Esophagus muscularis mucosa (tissue), 4 donors: ENCODE measurements at places on chromosomes 5 and 9. TPM values are rescaled to one million over a fixed set of nuclear protein-coding genes. Genes with fewer than 3 reads are reported as not detected.
A peak's percentile ranks its signal among the peaks of the same experiment; 100 is the strongest.

The UBQLN1 gene
- total RNA-seq: 118 TPM

The C8G gene
- not detected for total RNA-seq

The RETREG1 gene
- 11.3 TPM for total RNA-seq

The PRDM9 gene
- total RNA-seq: not detected

The SLC36A2 gene
- total RNA-seq: not detected

The ASPN gene
- 21.6 TPM for total RNA-seq

The OR1N1 gene
- not detected for total RNA-seq

The MEGF10 gene
- total RNA-seq: 0.65 TPM

The CAMK4 gene
- total RNA-seq: 0.42 TPM

The SUSD3 gene
- 3.3 TPM for total RNA-seq

GRCh38 chr5:169424670-169425378 is 123.9 kb upstream of the SLIT3 start:
- DNase-seq: no peak

GRCh38 chr5:60959156-60959555 is 14.2 kb downstream of the NDUFAF2 start:
- DNase-seq: no peak

DNA sequence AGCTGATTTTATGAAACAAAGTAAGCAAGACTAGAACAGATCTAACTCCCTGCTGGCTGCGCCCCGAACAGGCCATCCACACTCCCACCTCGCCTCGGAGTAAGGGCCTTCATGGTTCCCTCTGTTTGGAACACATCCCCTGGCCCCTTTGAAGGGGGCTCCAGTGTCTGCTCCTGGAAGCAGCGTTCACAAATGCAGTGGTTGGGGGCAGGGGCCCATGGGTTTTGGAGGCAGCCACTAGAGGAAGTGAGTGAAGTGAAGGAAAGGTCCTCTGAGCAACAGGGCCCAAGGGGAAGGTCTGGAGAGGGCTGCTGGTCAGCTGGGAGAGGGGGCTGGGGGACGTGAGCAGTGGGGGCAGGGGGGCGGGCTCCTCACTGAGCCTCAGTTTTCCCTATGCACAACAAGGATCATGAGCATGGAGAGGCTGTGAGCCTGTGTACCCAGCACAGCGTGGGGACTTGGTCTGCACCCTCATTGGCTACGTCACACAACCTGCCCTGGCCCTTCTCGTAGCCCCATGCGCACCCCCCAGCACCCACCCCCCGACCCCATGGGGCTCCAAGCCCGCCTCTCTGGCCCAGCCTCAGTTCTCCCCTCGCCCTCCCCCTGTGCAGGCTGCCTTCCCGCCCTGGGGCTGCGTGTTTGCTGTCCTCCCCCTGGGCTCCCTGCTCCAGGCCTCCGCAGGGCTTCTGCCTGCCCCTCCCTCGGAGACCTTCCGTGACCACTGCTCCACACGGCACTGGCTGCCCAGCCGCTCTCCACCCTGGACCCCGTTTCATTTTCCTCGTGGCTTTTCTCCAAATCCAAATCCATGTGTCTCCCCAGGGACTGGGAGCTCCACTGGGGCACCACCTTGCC is 39.5 kb downstream of the RASGEF1C start:
- no peak for DNase-seq

- no peak for DNase-seq
Observed at GRCh38 chr5:14628346-14628745, 36.2 kb upstream of the OTULIN start.

GRCh38 chr5:137734962-137735554 is 831 bp downstream of the KLHL3 start:
- DNase-seq: no peak

GRCh38 chr5:57499262-57500050 is 16.8 kb upstream of the ACTBL2 start:
- DNase-seq: no peak

DNA sequence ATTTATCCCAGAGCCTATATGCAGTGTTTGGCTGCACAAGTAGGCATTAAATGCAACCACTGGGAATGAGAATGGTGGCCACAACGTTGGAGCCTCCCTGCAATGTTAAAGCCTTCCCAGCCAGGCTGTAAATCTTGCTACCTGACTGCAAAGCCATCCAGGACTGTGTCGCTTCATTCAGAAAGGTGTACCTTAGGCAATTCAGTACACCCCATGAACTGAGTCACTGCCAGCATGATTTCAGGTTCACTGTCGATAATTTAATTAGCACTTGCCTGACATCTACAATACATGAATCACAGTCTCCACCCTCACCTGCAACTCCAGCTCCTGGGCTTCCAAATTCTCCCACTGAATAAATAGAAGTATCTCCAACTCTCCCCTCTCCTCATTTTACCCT is 108.4 kb downstream of the SLIT3 start:
- DNase-seq: no peak

DNA sequence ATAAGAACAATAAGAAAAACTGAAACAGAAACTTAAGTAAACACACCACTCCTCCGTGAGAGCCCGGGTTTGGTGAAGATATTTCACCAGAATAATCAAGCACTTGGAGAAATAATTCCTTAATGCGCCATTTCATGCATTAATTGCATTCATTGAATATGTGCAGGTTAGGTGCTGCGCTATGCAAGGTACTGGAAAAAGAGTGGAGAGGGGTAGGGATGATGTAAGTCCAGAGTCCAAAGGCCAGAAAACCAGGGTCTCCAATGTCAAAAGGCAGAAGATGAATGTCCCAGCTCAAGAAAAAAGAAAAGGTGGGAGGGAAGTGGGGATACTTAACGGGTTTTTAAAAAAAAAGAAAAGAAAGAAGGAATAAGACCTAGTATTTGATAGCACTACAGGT is 669 bp upstream of the ZFP37 start:
- no peak for DNase-seq

- DNase-seq: no peak
Observed at GRCh38 chr5:17879276-17879675, 245.0 kb downstream of the TAF11L14 start.

DNA sequence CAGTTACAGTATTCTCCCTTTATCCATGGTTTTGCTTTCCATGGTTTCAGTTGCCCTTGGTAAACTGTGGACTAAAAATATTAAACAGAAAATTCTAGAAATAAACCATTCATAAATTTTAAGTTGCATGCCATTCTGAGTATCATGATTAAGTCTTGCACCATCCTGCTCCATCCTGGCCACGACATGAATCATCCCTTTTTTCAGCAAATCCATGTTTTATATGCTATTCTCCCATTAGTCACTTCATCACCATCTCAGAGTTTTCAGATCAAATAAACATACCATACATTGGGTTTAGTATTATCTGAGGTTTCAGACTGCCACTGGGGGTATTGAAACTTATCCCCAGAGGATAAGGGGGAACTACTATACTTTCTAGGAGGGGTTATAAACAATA is 234.4 kb upstream of the ATP10B start:
- no peak for DNase-seq

DNA sequence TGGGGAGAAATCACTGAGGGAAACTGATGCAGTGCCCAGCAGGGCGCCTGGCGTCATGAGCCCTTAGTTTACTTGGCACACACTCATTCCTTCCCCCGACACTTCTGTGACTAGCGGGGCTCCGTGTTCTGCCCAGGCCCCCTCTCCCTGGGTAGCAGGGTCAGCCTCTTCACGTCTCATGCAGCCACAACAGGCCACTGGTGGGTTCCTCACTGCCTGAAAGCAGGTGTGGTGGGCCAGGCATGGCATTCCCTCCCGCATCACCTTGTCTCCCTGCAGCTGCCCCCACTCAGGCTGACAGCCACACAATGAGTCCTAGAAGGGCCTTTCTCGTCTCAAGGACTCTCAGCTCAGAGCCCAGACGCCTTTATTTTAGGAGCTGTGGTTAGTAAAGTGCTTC is 51.1 kb upstream of the CPLX2 start:
- DNase-seq: no peak

DNA sequence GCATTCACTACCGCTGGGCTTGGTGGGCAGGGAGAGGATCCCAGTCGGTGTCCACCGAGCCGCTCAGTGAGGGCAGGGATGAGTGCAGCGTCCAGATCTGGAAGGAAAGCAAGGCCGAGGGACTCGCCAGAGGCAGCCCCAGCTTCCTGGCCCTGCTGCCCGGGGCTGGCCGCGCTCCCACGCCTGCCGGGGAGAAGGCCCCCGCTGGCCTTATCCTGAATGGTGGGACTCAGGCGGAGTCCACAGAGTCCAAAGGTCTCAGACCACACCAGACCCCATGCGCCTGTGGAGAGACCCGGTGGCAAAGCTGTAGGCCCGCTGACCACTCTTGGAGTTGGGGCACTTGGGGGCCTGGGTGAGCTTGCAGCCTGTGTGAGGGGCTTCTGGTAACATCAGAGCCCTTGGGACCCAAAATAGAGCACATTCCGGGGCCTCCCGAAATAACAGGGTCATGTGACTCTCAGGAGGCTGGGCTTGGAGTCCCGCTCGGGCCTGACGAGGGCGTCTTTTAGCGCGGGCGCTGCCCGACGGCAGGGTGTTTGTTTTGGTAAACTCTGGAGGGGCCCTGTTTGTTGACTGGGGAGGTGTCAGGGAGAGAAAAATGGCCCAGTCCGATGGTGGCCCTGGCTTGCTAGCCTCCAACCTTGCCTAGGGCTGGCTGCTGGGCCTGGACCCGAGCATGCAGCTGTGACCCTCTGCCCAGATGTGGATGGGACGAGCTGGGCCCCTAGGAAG is 2.8 kb downstream of the RXRA start:
- no peak for DNase-seq

DNA sequence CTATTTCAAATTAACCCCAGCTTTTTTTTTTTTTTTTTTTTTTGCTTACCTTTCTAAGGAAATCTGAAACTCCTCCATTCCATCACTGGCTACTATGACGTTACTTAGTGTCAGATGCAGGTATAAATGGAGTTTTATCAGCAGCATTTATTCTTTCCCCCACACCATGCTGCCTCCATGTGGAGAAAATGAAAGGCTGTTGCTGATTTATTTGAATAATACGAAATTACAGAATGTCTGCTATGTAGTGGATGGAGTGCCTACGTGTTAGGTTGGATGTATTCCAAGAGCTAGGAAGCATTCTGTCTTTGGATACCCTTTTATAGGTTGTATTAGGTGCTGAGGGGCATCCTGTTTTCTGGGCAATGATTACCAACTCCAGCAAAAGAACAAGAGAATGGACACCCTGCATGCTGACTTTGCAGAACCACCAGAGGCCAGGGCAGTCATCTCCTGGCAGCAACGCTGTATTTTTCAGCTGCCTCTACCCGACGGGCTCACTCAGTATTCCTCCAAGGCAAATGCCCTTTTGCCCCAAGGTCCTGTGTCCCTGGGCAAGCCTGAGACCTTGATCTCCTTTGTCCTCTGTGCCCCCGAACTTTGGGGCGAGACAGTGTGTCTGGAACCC is 199.5 kb downstream of the ALDH1A1 start:
- no peak for DNase-seq

DNA sequence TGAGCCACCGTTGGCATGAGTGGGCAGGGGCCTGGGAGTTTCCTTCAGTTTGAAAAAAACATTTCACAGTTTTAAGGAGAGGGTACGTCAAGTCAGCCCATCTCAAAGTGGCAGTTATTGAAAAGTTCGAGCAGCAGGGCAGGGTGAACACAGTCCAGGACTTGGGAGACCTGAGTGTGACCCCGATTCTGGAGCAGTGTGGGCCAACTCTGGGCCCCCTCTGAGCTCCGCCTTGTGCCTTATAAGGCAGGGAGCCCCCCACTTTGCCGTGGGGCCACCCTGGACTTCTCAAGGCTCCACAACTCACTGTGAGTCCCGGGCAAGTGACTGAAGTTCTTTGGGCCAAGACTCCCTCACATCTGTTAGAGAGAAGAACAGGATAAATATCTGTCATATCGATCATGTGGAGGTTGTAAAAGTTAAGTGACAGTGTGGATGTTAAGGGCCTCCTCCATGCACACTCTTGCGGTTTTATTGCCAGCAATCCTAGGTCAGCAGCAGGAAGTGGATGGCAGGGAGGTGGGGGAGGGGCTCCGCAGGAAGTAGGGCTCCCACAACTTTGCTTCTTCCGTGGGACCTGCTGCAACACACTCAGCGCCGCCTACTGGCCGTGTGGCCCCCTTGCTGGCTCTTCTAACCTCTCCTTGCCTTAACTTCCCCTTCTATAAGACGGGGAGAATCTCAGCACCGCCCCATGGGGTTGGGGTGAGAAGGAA is 38.4 kb downstream of the HRH2 start:
- no peak for DNase-seq

GRCh38 chr5:67680099-67680498 is 483.5 kb upstream of the CD180 start:
- no peak for DNase-seq

DNA sequence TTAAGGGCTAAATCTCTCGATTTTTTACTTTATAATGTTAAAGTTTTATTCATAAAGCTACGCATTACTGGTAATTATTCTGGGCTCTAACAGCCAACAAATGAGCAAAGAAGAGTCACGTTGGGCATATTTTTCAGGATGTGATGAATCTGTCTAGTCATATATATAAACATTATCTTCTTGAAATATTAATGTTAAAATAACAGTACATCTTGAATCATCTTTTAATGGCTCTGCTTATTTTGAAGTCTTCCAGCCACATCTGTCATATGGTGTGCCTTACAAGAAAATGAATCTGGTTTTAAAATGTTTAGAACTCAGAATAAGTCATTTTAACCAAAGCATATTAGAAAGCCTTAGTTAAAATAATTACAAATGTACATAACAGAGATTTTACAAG is 96.9 kb downstream of the CWC27 start:
- no peak for DNase-seq

- DNase-seq: no peak
Observed at GRCh38 chr5:85651731-85652130, 966.0 kb upstream of the COX7C start.

DNA sequence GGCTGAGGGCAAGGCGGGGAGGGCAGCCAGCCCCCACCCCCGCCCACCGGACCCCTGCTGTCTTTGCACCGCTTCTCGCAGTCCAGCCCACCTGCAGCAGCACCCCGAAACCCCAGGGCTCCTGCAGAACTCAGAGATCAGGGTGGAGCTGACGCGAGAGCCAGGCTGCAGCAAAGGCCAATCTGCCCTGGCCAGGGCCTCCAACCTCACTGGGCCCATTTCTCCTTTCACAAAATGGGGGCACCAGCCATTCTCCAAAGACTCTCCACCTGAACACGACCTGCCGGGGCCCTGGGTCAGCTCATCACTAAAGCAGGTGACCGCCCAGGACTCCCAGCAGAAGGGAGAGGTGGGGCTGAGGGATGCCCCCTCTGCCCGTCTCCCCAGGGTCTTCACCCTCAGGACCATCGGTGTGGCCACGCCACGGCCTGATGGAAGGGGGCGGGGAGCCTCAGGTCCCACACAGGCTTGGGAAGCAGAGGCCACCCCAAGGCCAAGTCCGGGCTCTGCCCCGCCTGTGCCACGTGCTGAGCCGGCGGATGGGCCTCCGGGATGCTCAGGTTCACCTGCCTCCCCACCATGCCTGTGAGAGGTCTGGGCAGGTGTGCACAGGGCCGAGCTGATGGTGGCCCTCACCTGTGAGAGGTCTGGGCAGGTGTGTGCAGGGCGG is 13.1 kb downstream of the NACC2 start:
- no peak for DNase-seq

GRCh38 chr5:32638309-32638708 is 53.0 kb downstream of the SUB1 start:
- DNase-seq: no peak

GRCh38 chr9:7313389-7313788 is 486.2 kb downstream of the DMAC1 start:
- DNase-seq: no peak

GRCh38 chr9:97993000-97993399 is 9.9 kb downstream of the ANP32B start:
- no peak for DNase-seq

- DNase-seq: peak; percentile 45
Observed at GRCh38 chr5:174424219-174425053, 299.9 kb upstream of the MSX2 start.
